Neuronal stem cell (in vitro differentiated cells): ENCODE measurements at places on chromosomes 6 and 20.

GRCh38 chr6:167047554-167047953 lies 48.4 kb downstream of the CEP43 start:
- H3K27ac ChIP-seq = no peak overlapping the region
- H3K4me1 ChIP-seq = no peaks in the 10 kb centered on the region
- peaks cover 2% of the 10 kb centered on the region for H3K36me3 ChIP-seq
- no peak overlapping the region for H3K4me3 ChIP-seq
- H3K27me3 ChIP-seq = no peaks in the 10 kb centered on the region
- DNase-seq = no peak

- no peaks in the 10 kb centered on the region for H3K36me3 ChIP-seq
- no peaks in the 10 kb centered on the region for H3K4me1 ChIP-seq
- H3K27me3 ChIP-seq = no peaks in the 10 kb centered on the region
These were observed 308.2 kb downstream of the FARS2 start for GRCh38 chr6:5569491-5569890.

GRCh38 chr20:58651559-58651945 lies 469 bp downstream of the STX16 start:
- H3K4me3 ChIP-seq = peak overlapping the region; percentile 82
- H3K4me1 ChIP-seq = peaks cover 3% of the 10 kb centered on the region
- H3K36me3 ChIP-seq = peaks cover 4% of the 10 kb centered on the region
- no peaks in the 10 kb centered on the region for H3K27me3 ChIP-seq
- H3K27ac ChIP-seq = peak overlapping the region; percentile 69

DNA sequence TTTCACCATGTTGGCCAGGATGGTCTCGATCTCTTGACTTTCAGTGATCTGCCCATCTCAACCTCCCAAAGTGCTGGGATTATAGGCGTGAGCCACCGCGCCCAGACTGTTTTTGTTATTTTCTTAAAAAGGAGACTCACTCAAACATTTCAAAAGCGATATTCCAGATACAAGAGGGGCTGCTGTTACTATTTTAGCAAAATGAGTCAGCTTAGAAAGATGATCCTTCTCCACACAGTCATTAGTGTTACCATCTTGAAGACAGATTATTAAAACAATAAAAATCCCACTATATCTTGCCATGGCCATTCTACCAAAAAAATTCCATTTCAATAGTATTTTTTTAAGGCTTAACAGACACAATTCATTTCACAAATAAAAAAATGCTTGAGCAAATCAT lies 102.8 kb downstream of the PREP start:
- H3K4me1 ChIP-seq = no peaks in the 10 kb centered on the region
- no peak for DNase-seq
- H3K4me3 ChIP-seq = no peak overlapping the region
- H3K36me3 ChIP-seq = no peaks in the 10 kb centered on the region
- H3K27ac ChIP-seq = no peak overlapping the region

GRCh38 chr6:36685166-36685924 lies 6.8 kb downstream of the CDKN1A start:
- H3K27ac ChIP-seq = no peak overlapping the region
- H3K27me3 ChIP-seq = peaks cover under 1% of the 10 kb centered on the region
- H3K36me3 ChIP-seq = peaks cover 29% of the 10 kb centered on the region
- H3K4me3 ChIP-seq = no peak overlapping the region
- DNase-seq = no peak

- no peak for DNase-seq
- H3K4me1 ChIP-seq = no peaks in the 10 kb centered on the region
- no peaks in the 10 kb centered on the region for H3K27me3 ChIP-seq
- no peak overlapping the region for H3K27ac ChIP-seq
These were observed 122.0 kb downstream of the DNAH8 start for GRCh38 chr6:38837101-38837500.
